ENCODE measurements at places on chromosomes 16 and 17. TPM values are rescaled to one million over a fixed set of nuclear protein-coding genes. Genes with fewer than 3 reads are reported as not detected.

Gene DNAH17
- 0.67 TPM for total RNA-seq

Gene VPS35L
- total RNA-seq: 55.1 TPM

Gene MFAP4
- 3.8 TPM for total RNA-seq

Gene CNTNAP1
- total RNA-seq: 4.7 TPM

Gene ACACA
- total RNA-seq: 160 TPM

Gene CXCL16
- 3.9 TPM for total RNA-seq

Gene ABCC11
- total RNA-seq: not detected

Gene MMP2
- total RNA-seq: 58.2 TPM

Gene CAVIN1
- 43.5 TPM for total RNA-seq

Gene EVPLL
- total RNA-seq: not detected

Gene CD300E
- total RNA-seq: not detected

Gene SPEM3
- not detected for total RNA-seq

Gene AGRP
- total RNA-seq: not detected

Gene ADORA2B
- 3.3 TPM for total RNA-seq

DNA sequence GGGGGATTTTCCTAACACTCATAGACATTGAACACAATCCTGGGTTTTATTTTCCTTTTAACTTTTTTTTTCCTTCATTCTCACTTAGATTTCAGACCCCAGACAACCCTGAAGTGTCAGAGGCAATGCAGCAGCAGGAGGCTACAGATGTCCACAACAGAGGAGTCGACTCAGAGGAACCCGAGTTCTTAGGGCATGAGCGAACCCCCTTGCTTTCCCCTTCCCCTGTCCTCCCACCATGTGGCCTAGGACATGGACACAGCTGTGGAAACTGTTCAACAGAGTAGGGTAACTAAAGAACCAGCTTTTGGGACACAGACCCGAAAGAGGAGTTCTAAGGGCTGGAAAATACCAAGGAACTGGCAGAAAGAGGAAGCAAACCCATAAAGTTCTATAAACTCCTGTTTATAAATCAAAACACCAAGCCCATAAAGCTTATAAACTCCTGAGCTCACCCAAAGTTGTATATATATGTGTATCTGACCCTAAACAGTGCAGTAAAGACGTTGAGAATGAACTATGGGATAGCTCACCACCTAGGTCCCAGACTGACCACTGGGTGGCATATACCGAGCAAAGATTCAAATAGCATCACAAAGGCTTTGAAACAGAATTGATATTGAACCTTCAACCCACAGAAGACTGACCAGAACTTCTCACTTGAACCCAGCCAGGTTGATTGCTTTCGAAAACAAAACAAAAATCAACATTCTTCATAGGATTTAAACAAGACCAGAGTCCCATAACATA lies 33.9 kb downstream of the CMTM4 start:
- H3K27me3 ChIP-seq: no peaks in the 10 kb centered on the region
- no peak overlapping the region for H3K27ac ChIP-seq
- H3K4me1 ChIP-seq: no peaks in the 10 kb centered on the region
- H3K36me3 ChIP-seq: no peaks in the 10 kb centered on the region

DNA sequence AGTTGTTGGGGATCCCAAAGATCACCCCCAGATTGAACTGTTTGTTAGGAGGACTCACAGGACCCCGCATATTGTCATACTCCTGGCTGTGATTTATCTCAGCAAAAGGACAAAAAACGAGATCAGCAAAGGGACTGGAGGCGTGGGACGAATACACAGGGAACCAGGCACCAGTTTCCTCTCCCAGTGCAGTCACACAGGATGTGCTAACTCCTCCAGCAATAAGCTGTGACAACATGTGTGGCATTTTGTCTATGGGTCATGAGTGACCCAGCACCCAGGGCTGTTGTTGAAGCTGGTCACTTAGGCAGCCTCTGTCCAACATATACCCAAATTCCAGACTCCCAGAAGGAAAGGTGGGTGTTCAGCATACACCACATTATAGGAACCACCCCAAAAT lies 60.9 kb downstream of the CPPED1 start:
- no peaks in the 10 kb centered on the region for H3K36me3 ChIP-seq
- H3K4me1 ChIP-seq: no peaks in the 10 kb centered on the region
- no peaks in the 10 kb centered on the region for H3K27me3 ChIP-seq
- no peak overlapping the region for H3K4me3 ChIP-seq
- no peak for DNase-seq
- no peak overlapping the region for H3K27ac ChIP-seq

- H3K36me3 ChIP-seq: peaks cover 17% of the 10 kb centered on the region
- no peak for DNase-seq
- no peak overlapping the region for H3K27ac ChIP-seq
- no peak overlapping the region for H3K4me3 ChIP-seq
Measured at GRCh38 chr16:87855852-87856715, 13.2 kb downstream of the SLC7A5 start.

- H3K27me3 ChIP-seq: no peaks in the 10 kb centered on the region
- DNase-seq: no peak
- H3K36me3 ChIP-seq: no peaks in the 10 kb centered on the region
- no peak overlapping the region for H3K4me3 ChIP-seq
Measured at GRCh38 chr17:59754552-59754951, 47.1 kb downstream of the VMP1 start.

GRCh38 chr17:64658931-64659330 lies 3.2 kb downstream of the SMURF2 start:
- no peak for DNase-seq
- H3K36me3 ChIP-seq: no peaks in the 10 kb centered on the region
- no peak overlapping the region for H3K27ac ChIP-seq
- H3K4me1 ChIP-seq: no peaks in the 10 kb centered on the region
- H3K4me3 ChIP-seq: no peak overlapping the region
- H3K27me3 ChIP-seq: no peaks in the 10 kb centered on the region

GRCh38 chr16:4309833-4310266 lies 6.0 kb upstream of the GLIS2 start:
- DNase-seq: peak; percentile 85
- no peak overlapping the region for H3K27ac ChIP-seq
- H3K4me3 ChIP-seq: no peak overlapping the region
- H3K36me3 ChIP-seq: peaks cover 2% of the 10 kb centered on the region
- no peaks in the 10 kb centered on the region for H3K27me3 ChIP-seq
- H3K4me1 ChIP-seq: peaks cover 20% of the 10 kb centered on the region

DNA sequence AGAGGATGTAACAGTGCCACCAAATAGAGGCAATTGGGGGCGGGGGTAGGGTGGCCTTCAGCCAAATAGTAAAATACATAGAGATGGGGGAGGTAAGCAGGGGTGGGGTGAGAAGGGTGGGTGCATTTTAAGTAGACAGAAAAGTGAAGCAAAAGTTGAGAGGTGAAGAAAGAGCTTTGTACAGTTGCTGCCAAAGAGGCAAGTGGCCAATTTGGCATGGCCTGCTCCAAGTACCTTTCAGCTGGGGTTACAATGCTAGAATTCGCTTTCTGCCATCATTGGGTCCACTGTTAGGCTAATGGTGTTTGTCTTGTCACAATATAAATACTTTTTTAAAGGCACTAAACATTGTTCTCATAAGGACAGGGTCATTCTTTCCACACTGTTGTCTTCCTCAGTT lies 5.2 kb upstream of the TMEM97 start:
- DNase-seq: no peak
- no peaks in the 10 kb centered on the region for H3K27me3 ChIP-seq
- H3K36me3 ChIP-seq: no peaks in the 10 kb centered on the region
- no peak overlapping the region for H3K4me3 ChIP-seq
- peaks cover 11% of the 10 kb centered on the region for H3K4me1 ChIP-seq

DNA sequence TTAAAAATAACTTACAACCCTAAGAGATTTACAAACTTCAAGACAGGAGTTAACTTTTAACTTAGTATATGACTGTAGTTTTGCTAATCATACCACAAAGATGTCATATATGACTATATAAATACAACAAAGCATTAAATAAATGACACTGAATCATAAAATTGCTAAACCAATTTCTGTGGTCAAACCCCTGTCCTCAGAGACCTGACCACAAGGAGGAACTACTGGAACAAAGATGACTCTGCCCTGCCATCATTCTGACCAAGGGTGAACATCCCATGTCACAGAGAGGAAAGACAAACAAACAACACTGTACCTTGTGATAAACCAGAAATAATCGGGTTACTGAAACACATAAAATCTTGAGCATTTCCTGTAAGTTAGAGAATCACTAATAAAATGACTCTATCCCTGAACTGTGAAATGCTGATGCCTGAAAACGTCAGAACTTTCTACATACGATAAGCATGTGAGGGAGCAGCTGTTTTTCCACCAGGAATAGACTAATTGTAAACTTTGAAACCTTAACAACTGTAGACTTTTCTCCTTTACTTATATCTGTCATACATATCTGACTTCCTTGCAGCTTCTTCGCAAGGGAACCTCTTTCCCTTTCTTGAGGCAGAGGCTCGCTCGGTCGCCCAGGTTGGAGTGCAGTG lies 47.9 kb downstream of the WDR59 start:
- no peak overlapping the region for H3K4me3 ChIP-seq
- H3K36me3 ChIP-seq: peaks cover 22% of the 10 kb centered on the region
- H3K4me1 ChIP-seq: no peaks in the 10 kb centered on the region
- no peaks in the 10 kb centered on the region for H3K27me3 ChIP-seq
- no peak overlapping the region for H3K27ac ChIP-seq

DNA sequence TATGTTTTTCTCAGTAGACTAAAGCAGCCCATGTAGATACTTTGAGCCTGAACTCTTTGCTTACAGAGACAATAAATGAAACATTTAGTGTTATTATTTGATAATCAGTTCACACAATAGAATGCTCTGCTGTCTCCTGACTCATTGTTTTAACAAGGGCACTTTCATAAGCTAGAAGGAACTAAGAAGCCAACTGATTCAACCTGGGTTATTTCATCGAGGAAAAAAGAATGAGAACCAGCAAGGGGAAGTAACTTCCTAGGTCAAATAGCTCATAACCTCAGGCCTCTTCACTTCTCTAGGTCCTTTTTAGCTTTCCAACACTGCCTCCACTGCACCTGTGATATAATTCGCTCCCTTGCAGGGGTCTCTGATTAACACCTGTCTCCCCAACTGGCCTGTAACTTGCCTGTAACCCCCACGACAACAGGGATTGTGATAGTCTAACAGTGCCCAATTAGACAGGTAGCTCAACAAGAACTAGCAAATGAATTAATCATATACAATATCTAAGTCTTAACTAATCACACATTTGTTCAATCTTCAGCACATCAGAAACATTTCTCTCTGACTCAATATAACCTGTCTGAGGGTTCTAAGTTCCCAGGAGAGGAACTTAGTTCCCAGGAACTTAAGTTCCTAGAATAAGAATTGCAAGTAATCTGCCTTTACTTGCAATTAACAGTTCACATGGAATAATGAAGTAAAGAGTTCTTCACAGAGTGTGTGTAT lies 34.8 kb downstream of the RFFL start:
- H3K27ac ChIP-seq: no peak overlapping the region
- H3K27me3 ChIP-seq: no peaks in the 10 kb centered on the region
- H3K4me3 ChIP-seq: no peak overlapping the region
- no peak for DNase-seq
- no peaks in the 10 kb centered on the region for H3K36me3 ChIP-seq

GRCh38 chr17:77160091-77160874 lies 19.5 kb downstream of the SEC14L1 start:
- no peaks in the 10 kb centered on the region for H3K27me3 ChIP-seq
- H3K4me1 ChIP-seq: peaks cover 15% of the 10 kb centered on the region
- DNase-seq: no peak
- H3K4me3 ChIP-seq: no peak overlapping the region
- H3K36me3 ChIP-seq: no peaks in the 10 kb centered on the region
- no peak overlapping the region for H3K27ac ChIP-seq

- DNase-seq: peak; percentile 51
- H3K36me3 ChIP-seq: no peaks in the 10 kb centered on the region
- no peaks in the 10 kb centered on the region for H3K27me3 ChIP-seq
- H3K27ac ChIP-seq: no peak overlapping the region
Measured at GRCh38 chr16:56401482-56401881, 23.9 kb downstream of the AMFR start.

GRCh38 chr17:17089796-17090641 lies 47.8 kb downstream of the MPRIP start:
- peaks cover 21% of the 10 kb centered on the region for H3K4me1 ChIP-seq
- H3K27me3 ChIP-seq: no peaks in the 10 kb centered on the region
- no peaks in the 10 kb centered on the region for H3K36me3 ChIP-seq
- no peak overlapping the region for H3K4me3 ChIP-seq

- DNase-seq: no peak
- no peaks in the 10 kb centered on the region for H3K27me3 ChIP-seq
- H3K4me1 ChIP-seq: 0 out of 2 replicates have a peak, but pooled peaks cover 2% of the 10 kb centered on the region
- no peaks in the 10 kb centered on the region for H3K36me3 ChIP-seq
Measured at GRCh38 chr16:85047867-85048455, 20.4 kb downstream of the KIAA0513 start.

DNA sequence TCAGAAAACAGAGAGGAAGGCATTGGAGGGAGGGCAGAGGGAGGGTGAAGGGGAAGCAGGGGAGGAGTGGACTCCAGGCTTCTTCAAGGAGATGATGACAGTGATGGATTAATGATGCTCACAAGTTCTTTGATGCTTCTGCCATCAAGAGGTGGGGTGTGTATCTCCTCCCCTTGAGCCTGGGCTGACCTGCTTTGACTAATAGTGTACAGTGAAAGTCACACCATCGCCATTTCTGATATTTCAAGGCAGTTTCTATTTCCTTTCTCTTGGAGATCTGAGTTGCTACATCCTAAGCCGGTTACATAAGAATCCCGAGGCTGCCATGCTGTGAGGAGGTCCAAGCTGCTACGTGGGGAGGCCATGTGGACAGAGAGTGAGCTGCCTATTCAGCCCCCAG lies 312.5 kb downstream of the MAF start:
- H3K27me3 ChIP-seq: no peaks in the 10 kb centered on the region
- H3K4me1 ChIP-seq: no peaks in the 10 kb centered on the region
- no peak for DNase-seq
- H3K36me3 ChIP-seq: no peaks in the 10 kb centered on the region
- H3K27ac ChIP-seq: no peak overlapping the region
- H3K4me3 ChIP-seq: no peak overlapping the region

- no peaks in the 10 kb centered on the region for H3K27me3 ChIP-seq
- H3K4me1 ChIP-seq: no peaks in the 10 kb centered on the region
- H3K4me3 ChIP-seq: no peak overlapping the region
- H3K27ac ChIP-seq: no peak overlapping the region
Measured at GRCh38 chr17:28610376-28610775, 3.6 kb downstream of the RSKR start.

DNA sequence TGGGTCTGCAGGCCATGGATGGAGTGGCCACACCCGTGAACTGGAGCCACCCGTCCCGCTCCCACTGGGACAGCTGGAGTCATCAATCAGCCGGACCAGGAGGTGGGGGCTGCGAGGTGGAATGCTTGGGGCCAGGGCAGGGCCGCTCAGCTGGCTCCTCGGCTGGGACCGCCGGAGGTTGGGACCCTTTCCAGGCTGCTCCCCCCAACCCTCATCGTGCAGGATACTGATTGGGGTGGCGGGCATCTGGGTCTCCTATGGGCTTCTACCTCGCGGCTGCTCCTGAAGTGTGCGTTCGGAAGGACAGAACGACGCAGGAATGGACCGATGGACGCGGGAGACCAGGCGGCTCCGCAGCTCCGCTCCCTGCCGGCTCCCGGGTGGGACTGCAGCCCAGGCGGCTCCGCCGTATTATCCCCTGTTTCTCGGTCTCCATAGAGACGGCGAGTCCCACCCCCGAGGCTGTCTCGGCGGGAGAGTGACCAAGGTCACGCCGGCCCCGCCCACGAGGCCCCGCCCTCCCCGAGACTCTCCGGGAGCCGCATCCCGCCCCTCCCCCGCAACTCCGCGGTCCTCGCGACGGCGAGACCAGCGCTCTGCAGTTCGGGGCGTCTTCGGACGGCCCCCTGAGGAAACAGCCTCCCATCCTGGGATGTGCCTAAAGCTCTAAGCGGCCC lies at the start of gene TPPP3:
TPPP3 (minus strand) TSS at position 388 of the 677 bp plus-strand sequence. CDS start 2,387 bp downstream, outside the sequence.
- H3K4me1 ChIP-seq: peaks cover 23% of the 10 kb centered on the region
- H3K27ac ChIP-seq: no peak within 1 kb of the TSS
- peaks cover 40% of the 10 kb centered on the region for H3K27me3 ChIP-seq
- no peaks in the 10 kb centered on the region for H3K36me3 ChIP-seq
- H3K4me3 ChIP-seq: peak within 1 kb of the TSS; percentile 58

GRCh38 chr16:50747207-50747956 lies 5.5 kb downstream of the CYLD start:
- H3K36me3 ChIP-seq: no peaks in the 10 kb centered on the region
- H3K4me1 ChIP-seq: peaks cover 5% of the 10 kb centered on the region
- DNase-seq: no peak

Measured in H1 (cell line).